ENCODE measurements at places on chromosomes 13 and 19.

GRCh38 chr19:49390131-49390928, 2.3 kb downstream of the KASH5 start:
- no peak for DNase-seq

GRCh38 chr13:85974608-85975366, 175.6 kb upstream of the SLITRK6 start:
- no peak for DNase-seq

GRCh38 chr13:26872525-26873385, 112.2 kb upstream of the GPR12 start:
- DNase-seq = no peak

- no peak for DNase-seq
These were observed 70.2 kb downstream of the KLF2 start for GRCh38 chr19:16394681-16395375.

DNA sequence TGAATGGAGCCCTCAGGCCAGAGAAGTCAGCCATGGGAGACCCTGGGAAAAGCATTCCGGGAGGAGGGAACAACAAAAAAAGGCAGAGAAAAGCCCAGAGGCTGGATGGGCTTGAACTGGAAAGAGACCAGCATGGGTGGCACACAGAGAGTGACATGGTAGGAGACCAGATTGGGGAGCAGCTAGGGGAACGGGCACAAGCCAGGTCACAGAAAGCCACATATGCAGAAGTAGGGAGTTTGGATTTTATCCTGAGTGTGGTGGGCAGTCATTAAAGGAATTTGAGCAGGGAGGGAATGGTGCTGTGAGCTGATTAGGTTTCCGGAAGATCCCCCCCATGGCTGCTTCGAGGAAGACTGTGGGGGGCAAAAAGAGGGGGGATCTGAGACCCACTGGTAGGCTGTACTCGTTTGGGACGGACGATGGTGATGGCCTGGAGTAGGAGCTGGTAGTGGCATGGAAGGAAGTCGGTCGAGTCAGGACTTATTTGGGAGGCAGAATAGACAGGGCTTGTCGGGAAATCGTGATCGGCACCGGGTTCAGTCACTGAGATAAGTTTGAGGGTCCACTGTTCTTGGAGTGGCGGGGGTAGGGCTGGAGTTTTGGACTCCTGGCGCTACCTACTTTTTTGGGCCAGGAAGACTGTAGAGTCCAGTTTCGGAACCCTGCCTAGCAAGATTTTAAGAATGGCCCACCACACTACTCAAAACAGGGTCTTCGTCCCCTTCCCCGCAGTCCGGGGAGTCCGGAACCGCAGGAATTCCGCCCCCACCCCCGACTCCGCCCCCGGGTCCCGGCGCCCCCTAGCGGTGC, 949 bp downstream of the SERTAD1 start:
- DNase-seq = no peak

- DNase-seq = no peak
These were observed 1.3 kb downstream of the FAM174C start for GRCh38 chr19:1276628-1277022.

GRCh38 chr19:532561-533363, 1.2 kb downstream of the CDC34 start:
- DNase-seq = no peak

DNA sequence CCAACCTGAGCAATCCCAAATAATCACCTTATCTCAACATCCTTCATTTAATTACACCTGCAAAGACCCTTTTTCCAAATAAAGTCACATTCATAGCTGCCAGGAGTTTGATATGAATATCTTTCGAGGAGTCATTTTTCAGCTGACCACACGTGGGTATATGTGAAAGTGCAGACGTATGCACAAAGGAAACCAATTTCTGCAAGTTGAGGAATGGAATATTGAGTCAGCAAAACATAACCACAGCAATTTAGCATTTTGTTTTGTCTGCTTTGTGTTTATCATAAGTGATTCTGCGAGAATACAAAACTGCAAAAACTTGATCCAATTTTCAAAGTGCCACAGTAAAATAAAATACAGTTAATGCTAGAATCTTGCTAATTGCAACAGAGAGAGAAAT, 295.9 kb downstream of the SUCLA2 start:
- no peak for DNase-seq

GRCh38 chr19:52492201-52492993, 35.1 kb upstream of the ZNF808 start:
- peak; percentile 25 for DNase-seq

GRCh38 chr13:76116751-76117360, 480.7 kb downstream of the LMO7 start:
- DNase-seq = no peak

GRCh38 chr13:74251778-74252519, 117.7 kb upstream of the KLF12 start:
- no peak for DNase-seq

DNA sequence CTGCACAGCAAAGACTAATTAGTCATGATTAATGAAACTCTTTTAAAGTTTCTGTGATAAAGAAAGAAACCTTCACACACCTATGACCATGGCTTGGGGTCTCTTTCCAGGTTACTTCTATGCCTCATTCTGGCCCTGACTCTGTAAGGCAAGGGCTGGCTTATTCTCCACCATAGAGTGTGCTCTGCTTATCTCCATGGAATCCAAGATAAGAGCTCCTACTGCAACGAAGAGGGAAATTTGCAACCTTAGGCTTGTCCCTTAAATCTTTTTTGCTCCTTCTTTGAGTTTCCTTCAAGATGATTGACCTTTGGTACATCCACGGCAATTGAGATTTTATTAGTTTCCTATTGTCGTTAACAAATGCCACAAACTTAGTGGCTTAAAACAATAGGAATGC, 239.9 kb downstream of the SPRY2 start:
- no peak for DNase-seq

GRCh38 chr13:81610644-81611043, 1269.7 kb upstream of the SPRY2 start:
- DNase-seq = peak; percentile 2

GRCh38 chr19:50553134-50553703, 15.0 kb downstream of the LRRC4B start:
- DNase-seq = no peak

DNA sequence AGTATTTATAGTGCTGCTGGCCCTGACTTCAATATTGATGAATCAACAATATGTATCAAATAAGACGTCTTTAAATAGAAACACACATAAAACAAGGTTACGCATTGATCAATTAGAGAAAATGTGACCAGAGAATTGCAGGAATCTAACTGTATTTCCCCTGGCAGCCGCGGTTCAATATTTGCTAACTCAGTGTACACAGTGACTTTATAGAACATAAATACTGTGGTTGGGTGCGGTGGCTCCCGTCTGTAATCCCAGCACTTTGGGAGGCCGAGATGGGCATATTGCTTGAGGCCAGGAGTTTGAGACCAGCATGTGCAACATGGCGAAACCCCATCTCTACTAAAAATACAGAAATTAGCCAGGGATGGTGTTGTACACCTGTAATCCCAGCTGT, 22.8 kb upstream of the UPF3A start:
- DNase-seq = no peak

GRCh38 chr13:22960827-22961226, 220.0 kb upstream of the SGCG start:
- DNase-seq = no peak

- no peak for DNase-seq
These were observed 152.4 kb downstream of the DPF1 start for GRCh38 chr19:38071647-38072046.

- DNase-seq = no peak
These were observed 199.3 kb downstream of the RFC3 start for GRCh38 chr13:34017231-34017630.

- DNase-seq = peak; percentile 42
These were observed at the start of gene NEK5 for GRCh38 chr13:52128714-52129700. Gene NEK5 (minus strand): TSS chr13:52129073. CDS start chr13:52127482, 1,591 bp downstream.

GRCh38 chr19:3084943-3085342, 9.2 kb upstream of the GNA11 start:
- DNase-seq = no peak

GRCh38 chr13:65932587-65933239, 1297.4 kb downstream of the PCDH9 start:
- no peak for DNase-seq

GRCh38 chr13:45940061-45940460, 88.5 kb upstream of the SIAH3 start:
- no peak for DNase-seq

- DNase-seq = no peak
These were observed 119.7 kb upstream of the SPATA13 start for GRCh38 chr13:24040835-24041234.

GRCh38 chr19:3733549-3734309, 25.5 kb downstream of the TJP3 start:
- DNase-seq = no peak

DNA sequence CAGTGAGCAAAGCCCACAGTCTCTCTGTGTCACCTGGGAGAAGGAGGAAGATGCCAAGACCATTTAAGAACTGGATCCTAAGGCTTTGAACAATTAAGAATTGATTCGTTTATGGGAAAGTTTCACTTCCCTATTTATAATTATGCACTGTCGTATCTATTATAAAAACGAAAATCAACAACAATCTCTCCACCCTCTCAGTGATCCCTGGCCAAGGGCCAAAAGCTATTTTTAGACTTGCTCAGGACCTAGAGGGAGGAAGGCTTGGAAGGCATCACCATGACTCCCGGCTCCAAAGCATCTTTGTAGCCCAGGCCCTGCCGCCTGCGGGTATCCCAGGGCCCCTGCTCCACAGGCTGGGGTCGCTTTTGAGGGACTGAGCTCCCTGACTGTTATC, 1.3 kb downstream of the RHPN2 start:
- DNase-seq = no peak

DNA sequence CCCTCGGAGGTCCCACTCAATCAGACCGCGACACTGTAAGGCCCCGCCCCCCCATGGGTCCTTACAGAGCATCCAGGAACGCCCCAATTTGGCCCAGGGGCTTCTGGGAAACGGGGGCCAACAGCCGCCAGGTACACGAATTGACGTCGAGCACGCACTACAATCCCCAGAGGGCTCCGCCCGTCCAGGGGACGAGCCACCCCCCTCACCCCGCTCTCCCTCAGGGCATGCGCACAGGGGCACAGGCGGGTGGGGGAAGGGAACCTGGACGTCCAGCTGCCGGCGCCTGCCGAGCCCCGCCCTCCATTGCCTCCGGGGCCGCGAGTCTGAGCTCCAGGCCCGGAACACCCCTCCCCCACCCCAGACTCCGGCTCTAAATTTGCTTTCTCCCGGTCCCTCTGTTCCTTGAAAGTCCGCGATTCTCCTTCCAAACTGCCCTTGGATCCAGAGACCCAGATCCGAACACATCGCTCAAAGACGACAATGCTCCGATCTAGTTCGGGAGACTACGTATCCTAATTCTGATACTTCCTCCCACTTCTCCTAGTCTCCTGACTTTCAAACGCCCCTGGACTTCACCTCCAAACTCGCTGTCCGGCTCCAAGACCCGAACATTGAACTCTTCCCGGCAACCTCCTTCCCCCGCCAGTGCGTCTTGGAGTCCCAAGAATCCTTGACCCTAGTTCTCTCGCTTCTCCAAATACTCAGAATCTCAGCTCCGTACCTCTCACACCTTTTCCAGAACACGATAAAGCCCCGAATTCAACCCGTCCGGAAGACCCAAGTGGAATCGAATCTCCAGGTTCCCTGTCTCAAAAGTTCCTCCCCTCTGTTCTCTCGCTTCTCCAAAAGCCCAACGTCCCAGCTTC, 770 bp downstream of the SERTAD3 start:
- DNase-seq = peak; percentile 95

- no peak for DNase-seq
These were observed 91.3 kb downstream of the IER2 start for GRCh38 chr19:13241231-13242104.

GRCh38 chr13:23628765-23629565, 58.8 kb downstream of the TNFRSF19 start:
- DNase-seq = no peak

- DNase-seq = no peak
These were observed 400.6 kb downstream of the HS6ST3 start for GRCh38 chr13:96490496-96490989.

GRCh38 chr19:10643968-10644259, 10.2 kb upstream of the ILF3 start:
- no peak for DNase-seq

- no peak for DNase-seq
These were observed 42.0 kb downstream of the KLF2 start for GRCh38 chr19:16366433-16367260.

- DNase-seq = no peak
These were observed 65.3 kb downstream of the GPR12 start for GRCh38 chr13:26695360-26695705.

DNA sequence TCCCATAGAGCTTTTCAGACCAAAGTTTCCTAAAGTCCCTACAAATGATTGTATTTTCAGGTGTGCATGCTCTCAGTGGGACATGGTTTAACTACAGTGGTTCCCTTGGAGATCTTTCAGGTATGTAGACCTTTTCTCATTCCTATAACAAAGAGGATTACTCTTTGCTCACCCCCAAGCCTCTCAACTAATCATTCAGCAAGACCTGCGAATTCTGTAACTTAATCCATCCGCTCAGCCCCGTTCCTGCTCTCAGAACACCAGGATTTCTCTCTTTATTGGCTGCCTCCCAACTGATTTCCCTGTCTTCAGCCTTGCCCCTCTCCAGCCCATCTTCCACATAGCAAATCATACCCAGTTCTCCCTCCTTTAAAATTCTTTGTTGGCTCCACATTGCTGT, 253.6 kb downstream of the MTUS2 start:
- DNase-seq = no peak

DNA sequence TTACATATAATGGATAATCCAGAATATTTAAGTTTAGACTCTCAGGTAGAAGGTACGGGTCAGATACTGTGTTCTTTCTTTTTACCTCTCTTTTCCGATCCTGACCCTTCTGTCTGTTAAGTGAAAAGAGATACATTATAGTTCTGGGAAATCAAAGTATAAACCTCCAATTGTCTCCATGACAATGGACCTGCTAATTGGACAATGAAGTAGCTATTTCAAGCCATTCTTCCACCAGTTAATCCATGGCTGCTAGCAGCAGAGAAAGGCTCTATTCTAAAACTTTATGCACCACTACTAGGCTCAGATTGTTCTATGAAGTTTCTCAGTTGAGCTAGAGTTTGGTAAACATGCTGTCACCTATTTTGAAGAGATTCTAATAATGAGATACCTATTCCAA, 8.3 kb upstream of the NBEA start:
- DNase-seq = no peak

GRCh38 chr13:59710996-59711701, 452.6 kb downstream of the DIAPH3 start:
- peak; percentile 15 for DNase-seq

- DNase-seq = no peak
These were observed 12.2 kb upstream of the CCDC97 start for GRCh38 chr19:41297628-41298347.

- DNase-seq = no peak
These were observed 403.3 kb downstream of the COG6 start for GRCh38 chr13:40058757-40059236.

DNA sequence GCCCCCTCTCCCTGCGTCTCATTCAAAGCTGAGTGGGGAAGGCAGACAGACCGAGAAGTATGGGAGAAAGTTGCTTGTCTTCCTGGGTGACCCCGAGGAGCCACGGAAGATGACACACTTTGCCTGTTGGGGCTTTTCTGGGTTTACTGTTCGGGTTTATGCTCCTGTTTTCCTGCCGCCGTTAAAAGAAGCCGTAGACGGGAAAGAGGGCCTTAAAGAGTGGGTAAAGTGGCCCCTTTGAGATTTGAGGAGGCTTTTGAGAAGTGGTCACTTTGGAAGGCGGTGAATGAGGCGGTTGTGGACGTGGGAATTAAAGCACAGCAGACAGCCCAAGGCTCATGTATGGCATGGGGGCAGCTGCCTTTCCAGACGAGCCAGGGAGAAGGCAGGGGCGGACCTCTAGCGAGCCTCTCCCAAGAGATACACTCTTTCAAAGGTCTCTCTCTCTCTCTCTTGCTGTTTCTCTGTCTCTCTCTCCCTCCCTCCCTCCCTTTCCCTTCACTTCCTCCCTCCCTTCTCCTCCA, 493 bp upstream of the LHFPL6 start:
- no peak for DNase-seq

All from renal cortex interstitium (tissue), 15 donors.